ENCODE measurements at places on chromosomes 1 and 21. TPM values are rescaled to one million over a fixed set of nuclear protein-coding genes. Genes with fewer than 3 reads are reported as not detected.
A peak's percentile ranks its signal among the peaks of the same experiment; 100 is the strongest.

- DNase-seq, result no peak
Measured at GRCh38 chr1:55504306-55504731, 289.2 kb upstream of the USP24 start.

- DNase-seq, result no peak
Measured at GRCh38 chr1:244419024-244419423, 32.7 kb downstream of the ADSS2 start.

DNA sequence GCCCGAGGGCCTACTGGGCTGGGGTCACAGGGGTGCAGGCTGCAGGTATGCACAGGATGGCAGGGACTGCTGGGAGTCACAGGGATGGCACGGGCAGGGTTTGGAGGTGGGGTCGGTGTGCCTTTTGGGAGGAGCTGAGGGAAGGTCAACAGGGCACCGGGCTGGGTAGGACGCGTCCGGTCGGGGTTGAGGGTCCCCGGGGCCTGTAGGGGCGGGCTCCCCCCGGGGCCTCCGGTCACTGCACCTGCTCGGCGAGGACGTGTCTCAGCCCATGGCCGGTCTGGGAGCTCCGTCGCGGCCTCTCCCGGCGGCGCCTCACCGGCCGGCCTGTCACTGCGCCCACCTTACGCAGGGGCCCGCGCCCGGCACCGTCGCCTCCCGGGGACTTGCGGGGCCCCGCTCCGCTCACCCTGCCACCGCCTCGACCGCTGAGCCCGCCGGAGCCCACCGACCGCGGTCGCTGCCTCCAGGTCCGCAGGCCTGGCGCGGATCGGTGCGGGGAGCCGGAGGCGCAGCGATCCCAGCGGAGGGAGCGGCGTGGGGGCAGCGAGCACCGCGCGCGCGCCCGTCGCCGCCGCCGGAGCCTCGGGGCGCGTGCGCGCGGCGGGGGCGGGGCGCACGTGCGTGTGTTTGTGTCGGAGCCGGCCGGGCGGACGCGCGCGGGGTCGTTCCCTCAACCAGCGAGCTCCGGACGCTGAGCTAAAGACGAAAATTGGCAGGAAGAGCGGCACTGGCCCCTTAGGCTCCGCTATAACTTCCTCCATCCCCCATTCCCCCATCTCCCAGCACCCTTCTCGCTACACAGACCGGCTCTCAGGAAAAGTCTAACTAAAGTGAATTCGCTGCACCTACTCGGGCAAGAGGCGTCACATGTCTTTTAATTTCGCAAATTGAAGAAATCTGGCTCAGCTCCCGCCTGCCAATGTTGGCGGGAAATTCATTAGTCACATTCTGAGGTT, at the start of gene AMIGO1:
TSS of gene AMIGO1 (minus strand) at position 552 of the 959 bp plus-strand sequence. CDS start 815 bp downstream, outside the sequence.
- peak; percentile 81 for DNase-seq

GRCh38 chr1:244583358-244583982, 69.5 kb upstream of the DESI2 start:
- DNase-seq, result no peak

DNA sequence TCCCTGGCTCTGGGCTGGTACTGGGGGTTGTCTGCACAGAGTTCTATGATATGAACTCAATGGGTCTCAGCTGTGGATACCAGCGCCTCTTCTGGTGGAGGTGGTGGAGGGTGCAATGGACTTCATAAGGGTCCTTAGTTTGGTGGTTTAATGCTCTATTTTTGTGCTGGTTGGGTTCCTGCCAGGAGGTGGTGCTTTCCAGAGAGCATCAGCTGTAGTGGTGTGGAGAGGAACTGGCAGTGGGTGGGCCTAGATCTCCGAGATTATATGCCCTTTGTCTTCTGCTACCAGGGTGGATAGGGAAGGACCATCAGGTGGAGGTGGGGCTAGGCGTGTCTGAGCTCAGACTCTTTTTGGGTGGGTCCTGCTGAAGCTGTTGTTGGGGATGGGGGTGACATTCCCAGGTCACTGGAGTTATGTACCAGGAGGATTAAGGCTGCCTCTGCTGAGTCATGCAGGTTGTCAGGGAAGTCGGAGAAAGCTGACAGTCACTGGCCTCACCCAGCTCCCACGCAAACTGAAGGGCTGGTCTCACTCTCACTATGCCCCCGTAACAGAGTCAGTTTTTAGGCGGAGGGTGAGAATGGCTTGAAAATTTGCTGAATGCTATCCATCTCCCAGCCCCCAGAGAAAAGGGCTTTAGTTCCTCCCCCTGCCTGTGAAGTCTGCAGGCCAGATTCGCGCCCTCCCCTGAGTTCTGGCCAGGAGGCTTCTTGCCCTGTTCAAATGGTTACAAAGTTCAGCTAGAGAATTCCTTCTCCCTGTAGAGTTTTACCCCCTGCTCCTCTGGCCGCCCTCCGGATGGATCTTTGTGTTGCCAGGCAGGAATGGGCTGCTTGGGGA, 902.9 kb downstream of the LTN1 start:
- peak; percentile 8 for DNase-seq

DNA sequence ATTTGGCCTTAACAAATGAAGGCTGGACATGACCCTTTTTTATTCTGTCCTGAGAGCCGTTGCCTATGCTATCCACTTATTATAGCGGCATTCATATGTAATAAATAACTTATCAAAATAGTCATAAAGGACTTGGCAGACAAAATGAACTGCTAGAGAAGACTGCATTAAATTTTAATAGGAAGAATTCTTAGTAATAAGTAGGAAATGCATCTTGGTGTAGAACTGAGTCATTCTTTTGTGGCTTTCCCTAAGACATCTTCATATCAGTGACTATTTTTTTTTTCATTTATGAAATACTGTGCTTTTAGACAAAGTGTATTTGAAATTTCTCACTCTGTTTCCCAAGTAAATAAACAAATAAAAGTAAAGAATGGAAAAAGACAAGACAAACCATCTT, 45.6 kb downstream of the PBX1 start:
- DNase-seq, result no peak

DNA sequence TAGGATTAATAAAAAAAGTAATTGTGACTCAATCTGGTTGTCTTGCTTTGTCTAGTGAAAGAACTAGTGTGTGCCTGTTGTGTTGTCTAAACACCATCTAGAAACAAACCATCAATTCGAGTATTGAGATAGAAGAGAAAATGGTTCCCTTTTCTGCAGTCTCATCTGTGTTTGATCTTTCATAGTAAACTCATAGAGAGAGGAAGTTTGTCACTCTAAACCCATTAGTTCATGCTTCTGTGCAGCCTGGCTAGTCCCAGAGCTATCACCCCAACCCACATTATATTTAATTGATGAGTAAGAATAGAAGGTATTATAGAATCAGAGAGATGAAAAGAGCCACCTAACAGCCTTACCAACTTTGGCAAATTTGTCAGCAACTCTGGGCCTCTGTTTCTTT, 99.5 kb downstream of the TGFB2 start:
- no peak for DNase-seq

GRCh38 chr21:40466893-40467483, 380.0 kb downstream of the DSCAM start:
- DNase-seq, result no peak

- no peak for DNase-seq
Measured at GRCh38 chr1:156293895-156294294, 1.6 kb downstream of the GLMP start.

DNA sequence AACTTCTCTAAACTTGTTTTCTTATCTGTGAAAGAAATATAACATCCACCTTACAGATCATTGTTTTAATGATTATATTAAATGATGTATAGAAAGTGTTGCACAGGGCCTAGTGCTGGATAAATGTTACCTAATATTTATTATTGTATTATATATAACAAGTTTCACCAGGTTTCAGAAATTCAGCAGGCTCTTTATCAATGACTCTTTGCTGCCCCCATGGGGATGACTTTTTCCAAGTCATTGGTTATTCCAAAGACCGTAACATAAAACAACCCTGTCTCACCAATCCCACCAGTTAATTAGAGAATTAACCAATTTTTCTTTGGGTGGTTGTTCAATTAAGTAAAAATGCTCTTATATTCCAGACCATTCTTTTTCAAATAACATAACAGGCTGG, 7.3 kb upstream of the DEDD start:
- DNase-seq, result peak; percentile 15

- peak; percentile 89 for DNase-seq
Measured at GRCh38 chr1:115189814-115190539, 100.7 kb upstream of the TSPAN2 start.

DNA sequence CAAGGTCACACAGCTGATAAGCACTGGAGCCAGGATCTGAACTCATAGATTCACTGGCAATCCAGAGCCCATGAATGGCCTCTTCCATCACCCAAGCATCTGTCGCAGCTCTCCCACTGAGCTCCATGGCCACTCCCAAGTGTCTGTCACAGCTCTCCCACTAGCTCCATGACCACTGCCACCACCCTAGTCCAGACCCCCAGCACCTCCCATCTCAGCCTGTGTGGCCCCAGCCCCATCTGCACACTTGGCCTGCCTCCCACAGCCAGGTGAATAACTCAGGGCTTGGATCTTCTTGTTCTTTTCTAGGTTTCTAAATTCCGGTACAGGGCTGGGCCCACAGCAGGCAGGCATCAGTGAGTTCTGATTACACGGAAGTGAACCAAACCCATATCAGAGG, 76.0 kb downstream of the GLIS1 start:
- DNase-seq, result no peak

GRCh38 chr1:66182551-66183178, 351.3 kb upstream of the SGIP1 start:
- peak; percentile 83 for DNase-seq

DNA sequence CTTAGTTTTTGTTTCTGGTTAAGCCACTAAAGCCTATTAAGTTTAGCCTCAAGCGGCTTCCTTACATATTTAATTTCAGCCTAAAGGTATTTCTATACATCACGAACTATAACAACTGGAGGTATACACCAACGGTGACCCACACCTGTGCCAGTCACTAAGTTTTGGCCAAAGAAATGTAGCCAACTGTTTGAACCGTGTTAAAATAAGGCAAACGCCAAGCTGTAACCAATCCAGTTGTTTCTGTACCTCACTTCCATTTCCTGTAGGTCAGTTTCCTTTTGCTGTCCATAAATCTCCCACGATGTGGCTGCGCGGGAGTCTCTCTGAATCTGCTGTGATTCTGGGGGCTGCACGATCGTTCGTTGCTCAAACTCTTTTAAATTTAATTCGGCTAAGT, 5.6 kb upstream of the ERO1B start:
- no peak for DNase-seq

GRCh38 chr1:21586222-21586621, 77.0 kb downstream of the ALPL start:
- peak; percentile 61 for DNase-seq

TAS1R2 gene
- not detected for total RNA-seq

EPHA8 gene
- total RNA-seq, result not detected

AHCTF1 gene
- 42.2 TPM for total RNA-seq

OR2T3 gene
- total RNA-seq, result not detected

OR2L2 gene
- not detected for total RNA-seq

NIBAN1 gene
- total RNA-seq, result 15.4 TPM

Data from Daoy (cell line).